ENCODE measurements at places on chromosomes 16 and 17.

DNA sequence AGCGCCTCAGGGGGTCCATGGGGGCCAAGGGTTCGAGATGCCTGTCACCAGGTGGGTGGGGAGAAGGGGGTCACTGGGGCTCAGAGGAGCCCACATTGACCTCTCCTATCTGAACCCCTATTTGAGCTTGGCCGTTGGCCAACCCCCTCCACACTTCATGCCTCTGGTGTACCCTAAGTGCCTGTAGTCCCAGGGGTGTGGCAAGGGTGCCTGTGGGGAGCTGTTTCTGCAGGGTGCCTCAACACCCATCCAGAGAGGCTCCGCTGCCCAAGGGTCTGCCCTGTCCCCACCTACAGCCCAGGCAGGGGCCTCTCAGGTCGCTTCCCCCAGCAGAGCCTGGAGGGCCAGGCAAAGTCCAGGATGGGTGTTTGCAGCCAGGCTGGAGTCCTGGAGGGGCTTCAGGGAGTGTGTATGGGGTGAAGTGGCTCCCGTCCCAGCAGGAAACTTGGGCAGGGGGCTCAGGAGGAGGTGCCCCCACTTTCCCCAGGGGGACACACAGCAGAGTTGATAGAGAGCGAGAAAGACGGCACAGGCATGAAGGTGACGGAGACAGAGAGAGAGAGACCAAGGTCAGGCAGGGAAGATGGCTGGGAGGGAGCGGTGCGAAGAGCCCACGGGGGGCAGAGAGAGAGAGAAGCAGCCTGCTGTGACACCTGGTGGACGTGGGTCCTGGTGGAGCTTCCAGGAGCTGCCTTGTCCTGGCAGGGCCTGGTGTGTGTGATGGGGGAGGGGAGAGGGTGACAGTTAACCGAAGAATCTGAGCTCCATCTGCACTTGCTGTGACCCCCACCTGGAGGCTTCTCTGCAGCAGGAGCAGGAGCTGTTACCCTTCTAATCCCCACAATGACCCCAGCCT is at the start of gene SEPTIN12:
Gene SEPTIN12 (minus strand): TSS at position 719 of the 856 bp plus-strand sequence. CDS start 700 bp downstream, at position 19.
- DNase-seq, result no peak

DNA sequence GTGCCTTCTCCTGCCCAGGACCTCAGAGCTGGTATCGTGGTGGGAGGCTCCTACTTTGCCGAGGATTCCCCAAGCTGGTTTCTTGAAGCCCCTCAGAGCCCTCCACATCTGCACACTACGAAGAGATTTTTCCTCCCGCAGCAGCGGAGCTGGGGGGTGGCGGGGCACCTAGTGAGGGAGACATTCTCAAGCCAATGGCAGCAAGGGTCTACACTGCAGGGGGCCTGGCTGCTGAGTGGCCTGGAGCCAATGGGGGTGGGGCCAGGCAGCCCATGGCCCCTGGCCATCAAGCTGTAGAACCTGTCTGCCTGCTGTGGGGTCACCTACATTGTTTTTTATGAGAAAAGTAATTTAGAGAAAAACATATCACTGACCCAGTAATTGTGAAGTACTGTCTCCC is 5.0 kb downstream of the SLC26A11 start:
- DNase-seq, result no peak

- no peak for DNase-seq
Observed at GRCh38 chr17:48432820-48433775, 3.1 kb upstream of the SKAP1 start.

GRCh38 chr16:177394-177822 is 928 bp downstream of the HBA1 start:
- no peak for DNase-seq

- DNase-seq, result no peak
Observed at GRCh38 chr16:28504707-28505404, 1.8 kb downstream of the IL27 start.

DNA sequence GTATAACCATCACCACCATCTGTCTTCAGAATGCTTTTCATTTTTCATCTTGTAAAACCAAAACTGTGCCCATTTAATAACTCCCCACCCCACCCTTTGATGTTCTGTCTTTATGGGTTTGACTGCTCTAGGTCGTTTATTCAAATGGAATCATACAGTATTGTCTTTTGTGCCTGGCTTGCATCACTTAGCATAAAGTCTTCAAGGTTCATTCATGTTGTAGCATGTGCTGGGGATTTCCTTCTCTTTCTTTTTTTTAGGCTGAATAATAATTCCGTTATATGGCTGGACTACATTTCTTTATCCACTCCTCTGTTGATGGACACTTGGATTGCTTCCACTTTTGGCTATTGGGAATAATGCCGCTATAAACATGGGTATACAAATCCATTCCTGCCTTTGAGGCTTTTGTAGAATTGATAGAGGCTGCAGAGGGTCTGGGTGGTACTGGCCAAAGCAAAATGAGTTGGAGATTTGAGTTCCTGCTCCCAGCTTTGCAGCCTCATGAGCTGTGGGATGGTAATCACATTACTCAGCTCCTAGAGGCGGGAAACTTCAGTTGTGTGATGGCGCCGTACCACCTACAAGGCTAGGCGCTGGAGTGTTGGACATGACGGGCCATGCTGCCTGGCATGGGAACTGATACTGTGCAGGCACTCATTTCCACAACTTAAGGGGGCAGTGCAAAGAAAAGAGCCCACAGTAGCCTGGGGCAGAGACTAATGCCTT is 64.8 kb downstream of the CLEC16A start:
- no peak for DNase-seq

GRCh38 chr16:21274172-21274726 is 3.8 kb downstream of the CRYM start:
- no peak for DNase-seq

GRCh38 chr16:28531777-28532744 is 6.7 kb downstream of the NUPR1 start:
- no peak for DNase-seq

DNA sequence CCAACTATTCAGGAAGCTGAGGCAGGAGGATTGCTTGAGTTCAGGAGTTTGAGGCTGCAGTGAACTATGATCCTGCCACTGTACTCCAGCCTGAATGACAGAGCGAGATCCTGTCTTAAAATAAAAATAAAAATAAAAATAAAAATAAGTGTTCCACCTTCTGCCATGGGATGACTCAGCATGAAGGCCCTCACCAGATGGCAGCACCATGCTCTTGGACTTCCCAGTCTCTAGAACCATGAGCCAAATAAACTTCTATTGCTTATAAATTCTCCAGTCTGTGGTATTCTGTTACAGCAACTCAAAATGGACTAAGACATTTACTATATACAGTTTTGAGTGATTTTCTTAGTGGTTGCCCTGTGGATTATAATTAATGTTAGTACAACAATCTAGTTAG is 7.9 kb upstream of the SLC38A7 start:
- DNase-seq, result no peak

GRCh38 chr17:39952680-39953470 is 9.9 kb upstream of the GSDMA start:
- DNase-seq, result peak; percentile 97

DNA sequence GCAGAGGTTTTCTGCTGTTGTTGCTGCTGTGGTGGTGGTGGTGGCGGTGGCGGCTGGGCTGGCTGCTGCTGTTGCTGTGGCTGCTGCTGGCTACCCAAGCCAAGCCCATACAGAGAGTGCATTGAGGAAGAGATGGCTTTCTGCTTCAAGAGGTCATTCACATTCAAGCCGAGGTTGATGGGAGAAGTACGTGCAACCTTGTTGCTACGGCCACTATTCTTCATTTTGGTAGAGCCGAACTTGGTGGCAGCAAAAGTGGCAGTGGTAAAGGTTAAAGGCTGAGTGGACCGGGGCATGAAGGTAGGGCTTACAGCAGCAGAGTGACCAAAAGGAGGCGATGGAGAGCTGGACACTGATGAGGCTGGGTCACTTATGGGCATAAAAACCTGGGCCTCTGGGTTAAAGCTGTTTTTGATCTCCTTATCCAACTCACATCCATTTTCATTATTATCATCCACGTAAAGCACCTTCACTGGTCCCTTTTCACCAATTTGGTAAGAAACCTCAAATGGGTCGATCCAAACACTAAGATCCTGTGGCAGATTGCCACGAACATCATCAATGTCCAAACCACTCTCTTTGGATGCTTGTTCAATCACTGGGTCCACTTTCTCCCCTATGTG is 2.8 kb downstream of the TOB1 start:
- peak; percentile 20 for DNase-seq

DNA sequence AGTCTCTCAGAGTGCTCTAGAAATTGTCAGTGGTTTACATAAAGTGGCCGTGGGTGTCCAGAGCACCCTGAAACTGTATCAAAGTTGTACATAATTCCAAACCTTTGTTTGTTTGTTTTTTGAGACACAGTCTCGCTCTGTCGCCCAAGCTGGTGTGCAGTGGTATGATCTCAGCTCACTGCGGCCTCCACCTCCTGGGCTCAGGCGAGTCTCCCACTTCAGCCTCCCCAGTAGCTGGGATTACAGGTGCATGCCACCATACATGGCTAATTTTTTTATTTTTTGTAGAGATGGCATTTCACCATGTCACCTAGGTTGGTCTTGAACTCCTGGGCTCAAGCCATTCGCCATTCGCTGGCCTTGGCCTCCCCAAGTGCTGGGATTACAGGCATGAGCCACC is 24.3 kb upstream of the ADGRG1 start:
- DNase-seq, result no peak

DNA sequence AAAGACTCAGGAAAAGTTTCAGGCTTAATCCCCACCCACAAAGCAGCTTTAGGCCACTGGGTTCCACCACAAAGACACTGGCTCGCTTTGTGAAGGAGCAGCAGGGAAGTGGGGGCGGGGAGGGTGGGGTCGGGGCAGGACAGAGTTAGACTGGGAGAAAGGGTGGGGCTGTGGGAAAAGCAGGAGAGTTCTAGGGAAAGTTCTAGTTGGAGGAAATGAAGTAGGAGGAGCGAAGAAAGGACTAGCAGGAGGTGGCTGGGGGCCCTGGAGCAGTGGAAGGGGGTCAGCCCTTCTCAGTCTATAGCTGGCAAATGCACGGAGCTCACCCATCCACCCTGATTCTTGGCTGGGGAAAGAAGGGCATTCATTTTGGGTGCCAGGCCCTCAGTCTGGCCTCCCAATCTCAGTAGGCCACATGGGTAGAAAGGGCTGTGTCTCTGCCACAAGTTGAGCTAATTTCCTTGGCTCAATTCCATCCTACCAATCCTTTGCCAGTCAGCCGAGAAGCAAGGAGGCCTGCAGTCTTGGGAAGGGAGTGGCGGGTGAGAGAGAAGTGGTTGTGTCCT is 4.6 kb downstream of the INPP5K start:
- DNase-seq, result no peak

DNA sequence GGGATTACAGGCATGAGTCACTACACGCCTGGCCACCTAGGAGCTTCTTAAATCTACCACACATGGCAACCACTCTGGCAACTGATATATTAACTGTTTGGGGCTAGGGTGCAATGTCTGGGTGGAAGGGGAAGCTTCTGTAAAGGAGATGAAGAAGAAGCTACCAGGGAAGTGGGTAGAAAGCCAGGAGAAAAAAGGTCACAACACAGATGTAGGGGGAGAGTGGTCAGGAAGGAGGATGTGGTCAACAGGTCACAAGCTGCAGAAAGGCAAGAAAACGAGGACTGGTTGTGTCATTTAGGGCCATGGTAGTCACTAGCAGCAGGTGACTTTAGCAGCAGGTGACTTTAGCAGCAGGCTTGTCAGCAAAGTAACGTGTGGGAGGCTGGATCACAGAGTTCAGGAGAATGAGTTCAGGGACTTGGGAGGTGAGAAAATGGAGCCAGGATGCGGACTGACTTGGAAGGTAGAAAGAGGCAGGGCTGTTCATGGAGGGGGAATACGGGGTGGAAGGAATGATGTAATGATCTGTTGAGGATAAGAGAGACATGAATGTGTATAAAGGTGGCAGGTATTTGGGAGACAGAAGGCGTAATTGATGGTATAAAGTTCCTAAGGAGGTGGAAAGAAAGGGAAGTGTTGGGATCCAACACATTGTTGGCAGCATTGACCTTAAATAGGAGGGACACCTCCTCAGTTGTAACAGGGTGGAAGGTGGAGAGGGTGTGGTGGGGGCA is 16.3 kb upstream of the WFIKKN2 start:
- DNase-seq, result no peak

DNA sequence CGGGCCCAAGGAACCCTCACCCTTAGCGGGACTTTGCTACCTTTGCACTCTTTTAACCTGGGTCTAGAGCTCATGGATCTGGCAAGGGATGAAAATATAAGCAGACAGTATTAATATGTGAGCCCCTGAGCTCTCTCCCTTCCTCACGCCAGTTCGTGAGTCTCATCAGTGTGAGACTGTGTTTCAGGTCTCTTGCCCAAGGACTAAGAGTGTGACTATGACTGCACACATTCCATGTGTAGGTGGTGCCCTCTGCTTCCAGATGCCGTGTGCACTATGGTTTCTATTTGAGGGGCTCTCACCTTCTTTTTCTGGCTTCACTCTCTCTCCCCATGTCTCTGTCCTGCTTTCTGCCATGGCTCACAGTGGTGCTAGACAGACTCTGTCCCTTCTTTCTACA is 40.5 kb downstream of the DHRS7B start:
- DNase-seq, result no peak

Measured in bone marrow (tissue), 2 donors.